Stimulated activated naive CD8-positive, alpha-beta T cell treated with anti-CD3 and anti-CD28 coated beads, Interleukin-15, Interleukin-2, amounts not matched to agents 100 U/mL and 50 U/mL, for 24 hours (primary cell): ENCODE measurements at places on chromosomes 2 and 18.

GRCh38 chr18:48991676-48992075 is 40.9 kb upstream of the SMAD7 start:
- no peak for DNase-seq

- no peak for DNase-seq
Measured at GRCh38 chr2:191274413-191274815, 29.2 kb downstream of the MYO1B start.

- no peak for DNase-seq
Measured at GRCh38 chr2:207762146-207762545, 7.6 kb downstream of the FZD5 start.

- no peak for DNase-seq
Measured at GRCh38 chr2:134818321-134818720, 20.1 kb upstream of the ACMSD start.

DNA sequence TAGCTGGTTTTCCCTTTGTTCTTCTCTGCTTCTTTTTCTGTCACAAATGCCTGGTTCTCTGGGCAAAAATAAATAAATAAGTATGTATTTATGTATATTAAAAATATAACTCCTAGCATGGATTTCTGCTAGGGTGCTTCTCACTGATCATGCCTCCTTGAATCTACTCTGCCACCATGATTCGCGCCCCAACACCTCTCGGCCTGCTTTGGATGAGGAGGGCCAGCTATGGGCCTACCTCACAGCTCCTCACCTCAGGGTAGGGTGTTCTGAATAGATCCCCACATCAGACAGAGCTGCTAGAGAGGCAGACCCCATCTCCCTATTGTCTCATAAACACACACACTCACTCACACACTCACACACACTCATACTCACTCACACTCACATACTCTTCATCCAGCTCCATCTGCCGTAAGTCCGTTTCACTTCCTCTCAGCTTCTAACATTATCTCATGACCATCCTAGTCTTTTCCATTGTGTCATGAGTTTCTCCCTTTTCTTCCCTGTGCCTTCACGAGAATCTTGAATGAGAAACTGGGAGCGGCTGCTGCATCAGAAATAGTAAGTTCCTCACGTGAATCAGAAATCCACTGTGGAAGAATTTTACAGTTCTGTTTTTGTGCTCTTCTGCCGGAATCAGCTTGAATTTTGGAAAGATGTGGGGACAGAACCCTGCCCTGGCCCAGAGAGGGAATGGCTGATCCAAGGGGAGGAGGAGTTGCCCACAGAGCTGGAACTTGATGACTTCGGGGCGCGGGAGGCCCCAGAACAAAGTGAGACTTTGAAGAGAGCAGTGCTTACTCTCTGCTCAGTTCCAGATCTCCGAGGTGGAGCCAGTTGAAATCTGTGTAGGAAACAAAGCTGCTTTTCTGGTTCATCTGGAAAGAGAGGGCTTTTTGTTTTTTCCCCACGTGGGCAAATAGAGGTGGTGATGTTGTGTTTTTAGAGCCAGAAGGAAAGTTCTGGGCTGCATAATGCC is 20.9 kb downstream of the ANXA4 start:
- no peak for DNase-seq

GRCh38 chr2:88283886-88284592 is 113.9 kb downstream of the THNSL2 start:
- no peak for DNase-seq

DNA sequence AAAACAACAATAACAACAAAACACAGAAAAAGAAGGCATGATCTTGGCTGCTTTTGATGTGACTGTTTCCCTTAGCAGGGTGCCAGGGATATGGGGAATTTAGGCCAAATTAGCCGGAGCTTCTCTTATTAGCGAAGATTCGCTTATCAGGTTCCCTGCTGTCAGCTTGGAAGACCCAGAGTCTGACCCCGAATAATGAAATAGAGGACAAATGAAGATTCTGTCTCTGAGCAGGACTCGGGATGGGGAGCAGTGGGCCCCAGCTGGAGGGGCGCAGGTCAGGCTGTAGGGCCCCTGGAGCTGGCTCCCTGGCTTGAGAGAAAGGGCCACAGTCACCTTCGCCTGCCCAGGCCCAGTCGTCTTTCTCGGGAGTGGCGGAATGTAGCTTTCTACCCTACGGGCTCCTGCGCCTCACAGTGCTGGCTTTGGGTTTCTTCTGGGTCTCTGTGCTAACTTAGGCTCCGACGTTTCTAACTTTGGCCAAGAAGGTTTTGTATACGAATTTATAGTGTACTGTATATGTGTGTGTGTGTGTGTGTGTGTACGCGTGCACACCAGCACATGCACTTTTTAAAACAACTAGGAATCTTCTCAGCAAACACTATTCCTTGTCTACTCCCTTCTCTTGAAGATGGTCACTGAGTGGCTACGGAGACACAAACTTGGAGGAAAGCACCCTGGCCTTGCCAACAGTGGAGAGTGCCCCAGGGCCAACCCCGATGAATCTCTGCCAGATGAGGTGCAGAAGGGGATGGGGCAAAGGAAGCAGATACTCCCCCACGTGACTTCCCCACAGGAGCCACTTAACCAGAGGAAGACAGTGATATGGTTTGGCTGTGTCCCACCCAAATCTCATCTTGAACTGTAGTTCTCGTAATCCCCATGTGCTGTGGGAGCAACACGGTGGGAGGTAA is 195.6 kb upstream of the COPS8 start:
- DNase-seq = no peak

GRCh38 chr18:56861244-56861643 is 210.1 kb downstream of the WDR7 start:
- DNase-seq = no peak

GRCh38 chr2:96501886-96502810 is 3.0 kb downstream of the NEURL3 start:
- DNase-seq = no peak
